Right lobe of liver (tissue), 6 donors: ENCODE measurements at places on chromosomes 1 and 21. TPM values are rescaled to one million over a fixed set of nuclear protein-coding genes. Genes with fewer than 3 reads are reported as not detected.
A peak's percentile ranks its signal among the peaks of the same experiment; 100 is the strongest.

RHD gene
- total RNA-seq = 0.51 TPM

GRCh38 chr1:46405724-46406123 is 11.6 kb downstream of the FAAH start:
- DNase-seq = no peak

GRCh38 chr1:201631037-201631436 is 92.1 kb downstream of the NAV1 start:
- no peak for DNase-seq

GCSAML gene
- not detected for total RNA-seq

DNA sequence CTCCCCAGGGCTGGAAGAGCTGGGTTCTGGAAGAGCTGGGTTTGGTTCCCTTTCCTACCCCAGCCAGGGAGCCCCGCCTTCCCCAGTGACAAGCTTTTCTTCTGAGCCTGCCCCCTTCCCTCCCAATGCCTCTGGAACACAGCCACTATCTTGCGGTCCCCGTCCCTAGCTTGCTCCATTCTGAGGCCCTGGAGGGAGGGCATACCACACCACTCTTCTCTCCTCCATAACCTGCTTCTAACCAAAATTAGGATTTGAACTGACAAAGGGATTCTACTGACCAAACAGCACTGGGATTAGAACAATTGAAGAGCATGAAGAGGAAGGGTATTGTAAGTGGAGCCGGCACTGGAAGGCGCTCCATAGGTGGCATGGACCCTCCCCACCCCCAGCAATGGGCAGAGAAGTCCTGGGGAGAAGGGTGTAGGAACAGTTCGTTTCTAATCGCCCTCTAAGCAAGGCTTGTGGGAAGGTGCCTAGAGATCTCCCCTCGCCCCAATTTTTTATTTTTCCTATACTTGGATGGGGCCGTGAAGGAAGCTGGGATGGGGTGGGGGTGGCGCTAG is 690 bp downstream of the C1orf216 start:
- peak; percentile 37 for DNase-seq

DNA sequence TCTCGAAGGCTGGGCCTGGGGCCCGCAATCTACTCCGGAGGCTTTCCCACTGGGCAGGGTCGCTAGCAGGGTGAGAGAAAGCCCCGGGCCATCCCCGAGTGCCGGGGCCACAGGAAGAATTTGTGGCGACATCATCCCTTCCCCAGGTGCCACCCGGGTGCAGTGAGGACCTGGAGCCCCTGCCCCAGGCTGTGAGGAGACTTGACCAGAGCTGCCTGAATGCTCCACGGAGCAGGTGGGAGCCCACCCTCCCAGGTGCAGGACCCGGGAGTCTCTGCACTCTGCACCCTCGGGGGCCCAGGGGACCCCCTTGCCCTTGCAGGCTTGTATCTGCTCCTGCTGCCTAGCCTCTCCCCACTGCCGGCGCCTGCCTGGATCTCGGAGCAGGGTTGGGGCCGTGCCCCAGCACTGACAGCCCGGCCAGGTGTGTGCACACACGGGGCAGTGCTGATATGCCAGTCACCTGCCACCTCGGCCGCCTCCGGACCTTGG is 67.5 kb upstream of the RGS7 start:
- no peak for DNase-seq
